ENCODE measurements at places on chromosomes 7 and 10.

DNA sequence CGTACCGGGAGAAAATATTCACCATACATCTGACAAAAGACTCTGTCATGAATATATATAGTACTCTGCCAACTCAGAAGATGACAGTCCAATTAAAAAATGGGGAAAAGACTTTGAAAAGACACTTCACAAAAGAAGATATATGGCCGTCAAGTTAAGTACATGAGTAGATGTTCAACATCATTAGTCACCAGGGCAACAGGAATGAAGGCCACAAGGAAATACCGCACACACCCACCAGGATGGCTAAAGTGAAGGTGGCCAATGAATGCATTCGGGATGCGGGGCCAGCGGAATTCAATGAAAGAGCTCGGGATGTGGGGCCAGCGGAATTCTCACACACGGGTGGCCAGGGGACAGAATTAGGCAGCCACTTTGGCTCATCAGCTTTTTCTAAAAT lies 42.2 kb downstream of the MAD1L1 start:
- no peak for DNase-seq

GRCh38 chr10:62919776-62920175 lies 103.6 kb upstream of the EGR2 start:
- no peak for DNase-seq

DNA sequence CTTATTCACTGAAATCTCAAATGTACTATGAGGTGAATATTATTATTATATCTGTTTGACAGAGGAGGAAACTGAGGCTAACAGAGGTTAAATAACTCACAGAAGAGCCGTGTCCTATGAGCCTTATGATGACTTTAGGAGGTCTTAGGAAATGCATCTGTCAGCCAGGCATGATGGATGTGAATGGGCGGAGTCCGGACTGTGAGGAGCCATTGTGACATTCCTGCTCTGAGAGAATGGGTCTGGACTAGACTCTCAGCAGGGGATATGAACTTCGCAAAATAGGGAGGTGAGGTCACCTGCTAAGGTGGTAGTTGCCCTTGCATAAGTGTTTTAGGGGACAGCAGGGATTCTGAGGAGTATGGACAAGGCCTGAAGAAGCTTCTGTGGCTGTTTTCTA lies 153.6 kb downstream of the TMEM178B start:
- DNase-seq = no peak

- no peak for DNase-seq
Observed at GRCh38 chr10:78383378-78384048, 349.9 kb downstream of the RPS24 start.

DNA sequence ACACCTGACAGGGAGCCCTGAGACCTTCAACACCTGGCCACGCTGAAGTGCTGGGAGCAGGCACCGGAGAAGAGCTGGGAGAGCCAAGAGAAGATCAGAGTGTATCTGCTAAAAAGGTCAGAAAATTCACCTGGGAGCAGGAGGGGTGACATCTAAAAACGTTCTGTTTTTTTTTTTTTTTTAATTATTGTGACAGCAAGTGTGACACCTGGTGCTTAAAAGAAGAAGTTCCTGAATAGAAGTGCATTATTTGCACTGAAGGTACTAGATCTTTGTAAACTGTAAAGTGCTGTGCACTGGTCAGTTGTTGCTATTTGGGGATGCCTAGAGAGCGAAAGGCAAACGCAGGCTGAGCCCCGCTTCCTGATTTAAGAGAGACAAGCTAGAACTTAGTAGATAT lies 422.0 kb downstream of the PLXNA4 start:
- no peak for DNase-seq

DNA sequence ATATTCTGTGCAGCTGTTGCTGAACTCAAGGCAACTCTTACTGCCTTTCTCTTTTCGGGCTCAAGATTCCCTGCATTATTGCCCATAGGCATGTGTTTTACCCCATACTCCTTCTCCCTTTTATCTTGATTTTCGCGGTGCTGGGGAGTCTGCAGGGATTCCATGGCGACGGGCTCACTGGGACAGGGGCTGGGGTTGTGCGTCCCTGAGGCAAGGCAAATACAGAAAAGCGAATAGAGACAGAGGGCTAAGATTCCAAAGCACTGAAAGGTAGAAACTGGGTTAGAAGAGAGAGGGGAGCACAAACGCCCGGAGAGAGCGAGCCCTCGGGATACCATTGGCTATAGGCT lies 519 bp upstream of the RPP38 start:
- DNase-seq = no peak

GRCh38 chr7:78530351-78530750 lies 731.8 kb downstream of the PHTF2 start:
- DNase-seq = no peak

- no peak for DNase-seq
Observed at GRCh38 chr7:141649865-141650634, 51.9 kb downstream of the DENND11 start.

DNA sequence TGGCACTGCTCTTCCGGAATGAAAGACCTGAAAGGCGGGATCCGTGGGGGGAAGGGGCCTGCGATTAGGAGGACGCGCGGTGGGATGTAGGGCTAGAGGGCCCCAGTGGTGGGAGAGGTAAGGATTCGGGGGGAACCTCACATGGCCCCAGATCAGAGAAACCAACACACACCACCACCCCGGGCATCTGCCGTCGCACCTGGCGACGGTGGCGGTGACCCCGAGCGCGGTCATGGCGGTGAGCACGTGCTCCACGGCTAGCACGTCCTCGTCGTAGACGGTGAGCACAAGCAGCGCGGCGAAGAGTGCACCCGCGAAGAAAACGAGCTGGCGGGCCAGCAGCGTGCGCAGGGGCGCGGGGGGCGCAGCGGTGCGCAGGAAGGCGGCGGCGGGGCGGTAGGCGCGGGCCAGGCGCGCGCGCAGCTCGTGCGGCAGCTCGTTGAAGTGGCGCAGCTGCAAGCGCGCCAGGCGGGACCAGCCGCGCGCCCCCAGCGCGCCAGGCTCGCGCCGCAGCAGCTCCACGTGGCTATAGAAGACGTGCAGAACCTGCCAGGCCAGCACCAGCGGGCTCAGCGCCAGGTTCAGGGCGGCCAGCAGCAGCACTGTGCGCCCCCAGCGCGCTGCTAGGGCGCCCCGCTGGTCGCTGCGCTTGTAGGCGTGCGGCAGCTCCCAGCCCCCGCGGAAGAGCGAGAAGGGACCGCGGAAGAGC lies 5.7 kb downstream of the ATG9B start:
- DNase-seq = peak; percentile 26

- DNase-seq = peak; percentile 26
Observed at GRCh38 chr10:91088300-91089140, 131.9 kb upstream of the PCGF5 start.

- DNase-seq = no peak
Observed at GRCh38 chr10:125103466-125103865, 56.9 kb downstream of the CTBP2 start.

DNA sequence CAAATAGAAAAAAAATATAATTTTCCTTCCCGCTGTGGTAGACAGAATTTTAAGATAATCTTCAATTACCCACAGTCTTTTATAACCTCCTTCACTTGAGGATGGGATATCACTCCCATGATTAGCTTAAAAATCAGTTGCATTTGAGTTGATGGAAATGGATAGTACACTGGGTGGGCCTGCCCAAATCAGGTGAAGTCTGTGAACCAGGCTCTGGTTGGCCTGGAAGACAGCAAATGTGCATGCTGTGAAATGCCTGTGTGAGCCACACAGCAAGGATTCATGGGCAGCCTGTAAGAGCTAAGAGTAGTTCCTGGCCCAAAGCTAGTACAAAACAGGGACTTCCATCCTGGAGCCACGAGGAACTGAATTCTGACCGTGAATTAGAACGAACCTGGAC lies 548.0 kb downstream of the CALN1 start:
- DNase-seq = no peak

DNA sequence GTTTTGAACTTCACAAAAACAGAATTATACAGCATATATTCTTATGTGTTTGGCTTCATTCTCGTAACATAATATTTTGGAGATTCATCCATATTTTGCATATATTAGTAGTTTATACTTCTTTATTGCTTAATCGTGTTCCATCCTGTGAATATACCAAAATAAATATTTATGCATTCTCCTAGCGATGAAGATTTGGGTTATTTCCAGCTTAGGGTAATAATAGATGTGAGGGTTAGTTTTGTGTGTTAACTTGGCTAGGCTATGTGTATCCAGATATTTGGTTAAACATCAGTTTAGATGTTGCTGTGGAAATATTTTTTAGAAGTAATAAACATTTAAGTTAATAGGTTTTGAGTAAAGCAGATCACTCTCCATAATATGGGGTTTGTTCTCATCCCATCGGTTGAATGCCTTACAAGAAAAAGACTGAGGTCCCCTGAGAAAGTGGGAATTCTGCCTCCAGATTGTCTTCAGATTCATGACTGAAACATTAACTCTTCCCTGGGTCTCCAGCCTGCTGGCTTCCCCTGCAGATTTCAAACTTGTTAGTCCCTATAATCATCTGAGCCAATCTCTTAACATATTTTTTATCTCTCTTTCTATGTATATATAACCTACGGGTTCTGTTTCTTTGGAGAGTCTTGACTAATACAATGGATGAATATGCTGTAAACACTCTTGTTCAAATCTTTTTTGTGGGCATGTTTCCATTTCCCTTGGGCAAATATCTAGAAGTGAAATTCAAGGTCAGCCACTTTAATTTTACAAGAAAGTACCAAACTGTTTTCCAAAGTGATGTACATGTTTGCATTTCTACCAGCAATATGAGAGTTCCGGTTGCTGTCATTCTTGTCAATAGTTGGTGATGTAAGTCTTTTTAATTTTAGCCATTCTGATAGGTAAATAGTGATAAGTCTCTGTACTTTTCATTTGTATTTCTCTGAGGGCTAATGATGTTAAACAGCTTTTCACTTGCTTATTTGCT lies 48.7 kb downstream of the PDK4 start:
- no peak for DNase-seq

DNA sequence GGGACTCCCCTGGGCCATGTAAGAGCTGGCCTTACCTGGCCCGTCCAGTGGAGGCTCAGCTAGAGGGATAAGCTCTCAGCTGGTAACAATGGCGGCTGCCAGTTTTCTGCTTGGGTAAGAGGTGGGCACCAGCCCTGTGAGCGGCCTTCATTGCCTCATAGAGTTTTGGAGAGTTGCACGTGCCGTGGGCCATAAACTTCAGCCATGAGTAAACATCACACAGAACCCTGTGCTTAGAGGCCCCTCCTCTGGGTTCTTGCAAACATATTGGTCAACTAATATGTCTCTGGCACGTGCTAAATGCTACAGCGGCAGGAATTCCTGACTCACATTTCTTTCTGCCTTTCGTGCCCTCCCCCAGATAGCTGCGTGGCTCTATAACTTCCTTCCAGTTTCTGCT lies 103.9 kb upstream of the LEP start:
- DNase-seq = no peak

DNA sequence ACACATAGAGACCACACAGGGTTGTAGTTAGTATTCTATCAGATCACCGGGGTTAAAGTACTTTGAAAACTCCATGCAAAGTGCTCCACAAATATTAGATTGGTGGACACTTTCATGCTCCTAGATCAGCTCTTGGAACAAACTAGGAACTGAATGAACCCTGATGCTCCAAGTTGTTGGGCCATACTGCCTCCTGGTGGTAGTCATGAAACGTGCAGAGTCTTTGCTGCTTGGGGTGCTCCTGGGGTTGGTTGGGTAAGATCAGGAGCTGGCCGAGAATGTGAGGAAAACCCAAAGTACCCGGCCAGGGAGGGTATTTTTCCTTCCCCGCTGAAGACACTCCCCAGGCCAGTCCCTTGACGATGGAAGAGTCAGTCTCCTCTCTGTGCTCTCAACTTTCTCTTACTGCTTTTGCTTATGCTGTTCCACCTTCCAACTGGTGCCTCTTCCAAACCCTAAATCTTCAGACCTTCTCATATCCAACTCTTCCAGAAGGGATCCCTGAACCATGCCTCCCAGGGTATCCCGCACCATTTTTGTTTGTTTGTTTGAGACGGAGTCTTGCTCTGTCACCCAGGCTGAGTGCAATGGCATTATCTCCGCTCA lies 918 bp upstream of the RPEL1 start:
- DNase-seq = peak; percentile 61

GRCh38 chr10:1354809-1355710 lies 298.9 kb downstream of the WDR37 start:
- no peak for DNase-seq

GRCh38 chr10:43857206-43857930 lies 208.7 kb upstream of the ZNF32 start:
- no peak for DNase-seq

- DNase-seq = no peak
Observed at GRCh38 chr10:16662923-16663322, 141.2 kb upstream of the C1QL3 start.

DNA sequence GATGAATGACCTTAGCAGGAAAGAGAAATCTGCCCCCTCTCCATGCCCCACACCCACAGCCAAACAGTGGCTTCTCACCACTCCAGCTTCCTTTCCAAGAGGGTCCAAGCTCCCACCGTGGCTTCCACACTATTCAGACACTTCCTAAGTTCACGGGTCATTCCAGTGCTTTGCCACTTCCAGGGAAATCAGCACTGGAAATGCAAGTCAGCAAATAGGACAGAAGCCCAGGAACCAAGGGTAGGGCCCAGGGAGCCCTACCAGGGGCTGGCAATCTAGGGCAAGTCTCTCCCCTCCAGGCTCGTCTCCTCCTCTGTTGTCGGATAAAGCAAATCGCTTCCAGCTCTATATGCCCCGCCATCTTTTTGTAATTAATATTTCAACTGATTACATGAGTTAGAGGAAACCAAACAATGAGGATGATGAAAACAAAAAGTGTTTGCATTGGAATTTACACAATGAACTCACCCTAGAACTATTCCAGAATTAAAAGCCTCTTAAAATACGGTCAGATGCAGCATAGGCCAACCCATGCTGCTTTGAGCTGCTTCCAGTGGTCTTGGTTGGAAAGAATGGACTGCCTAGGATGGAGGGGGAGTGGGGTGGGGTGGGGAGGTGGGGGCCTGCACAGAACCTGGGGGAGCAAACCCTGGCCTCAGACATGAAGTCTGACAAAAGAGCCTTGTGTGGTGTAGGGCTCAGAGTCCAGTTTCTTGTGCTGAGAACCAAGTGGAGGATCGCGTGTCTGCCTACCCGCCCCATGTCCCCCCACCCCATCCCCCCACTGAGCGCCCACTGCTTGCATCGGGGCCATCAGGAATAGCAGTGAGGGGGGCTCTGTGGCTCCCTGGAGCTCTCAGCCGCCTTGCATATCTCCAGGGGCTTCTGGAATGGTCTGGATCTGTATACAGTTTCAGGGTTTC lies 74.6 kb upstream of the CPXM2 start:
- no peak for DNase-seq

All from CD4-positive, alpha-beta T cell treated with Interleukin-15 for 4 hours (primary cell).